CD4-positive, alpha-beta T cell treated with Interleukin-21 for 1 hour (primary cell): ENCODE measurements at places on chromosomes 5 and 9.

DNA sequence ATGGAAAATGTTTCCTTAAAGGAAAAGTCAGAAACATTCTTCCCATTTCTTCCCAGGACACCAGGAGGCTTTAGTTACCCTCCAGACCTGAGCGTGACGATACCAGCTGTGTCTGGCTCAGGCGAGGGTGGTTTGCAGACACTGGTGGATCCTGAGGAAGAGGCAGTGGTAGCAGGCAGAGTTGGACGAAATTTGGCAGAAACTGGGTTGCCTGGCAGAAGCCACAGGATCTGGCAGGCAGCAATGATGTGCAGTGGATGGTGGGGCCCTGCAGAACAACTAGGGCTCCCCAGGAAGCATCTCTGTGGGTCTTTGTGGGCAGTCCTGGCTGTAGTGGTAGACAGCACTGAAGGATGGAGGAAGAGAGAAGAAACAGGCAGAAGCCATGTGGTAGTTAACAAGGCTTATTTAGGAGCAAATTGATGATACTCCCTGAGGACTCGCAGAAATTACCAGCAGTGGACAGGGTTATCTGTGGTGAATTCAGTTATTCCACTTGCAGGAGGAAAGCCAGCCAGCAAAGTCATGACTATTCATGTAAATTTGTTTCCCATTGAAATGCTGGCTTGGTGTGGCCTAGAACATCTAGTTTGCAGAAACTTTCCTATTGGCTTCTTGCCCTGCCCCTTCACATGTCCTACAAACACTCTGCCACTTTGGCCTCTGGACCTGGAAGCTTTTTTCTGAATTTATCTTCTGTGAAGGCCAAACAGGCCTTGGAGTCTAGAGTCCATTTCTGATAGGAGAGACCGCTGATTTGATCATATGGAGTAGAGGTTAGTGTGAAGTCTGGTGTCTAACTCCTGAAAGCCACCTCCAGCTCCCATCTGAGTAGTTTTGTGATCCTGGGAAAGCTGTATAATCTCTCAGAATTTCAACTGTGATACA lies 212.0 kb downstream of the DMRT2 start:
- no peak for DNase-seq

- no peak for DNase-seq
These were observed 1215.9 kb downstream of the EFNA5 start for GRCh38 chr5:106454651-106455415.

DNA sequence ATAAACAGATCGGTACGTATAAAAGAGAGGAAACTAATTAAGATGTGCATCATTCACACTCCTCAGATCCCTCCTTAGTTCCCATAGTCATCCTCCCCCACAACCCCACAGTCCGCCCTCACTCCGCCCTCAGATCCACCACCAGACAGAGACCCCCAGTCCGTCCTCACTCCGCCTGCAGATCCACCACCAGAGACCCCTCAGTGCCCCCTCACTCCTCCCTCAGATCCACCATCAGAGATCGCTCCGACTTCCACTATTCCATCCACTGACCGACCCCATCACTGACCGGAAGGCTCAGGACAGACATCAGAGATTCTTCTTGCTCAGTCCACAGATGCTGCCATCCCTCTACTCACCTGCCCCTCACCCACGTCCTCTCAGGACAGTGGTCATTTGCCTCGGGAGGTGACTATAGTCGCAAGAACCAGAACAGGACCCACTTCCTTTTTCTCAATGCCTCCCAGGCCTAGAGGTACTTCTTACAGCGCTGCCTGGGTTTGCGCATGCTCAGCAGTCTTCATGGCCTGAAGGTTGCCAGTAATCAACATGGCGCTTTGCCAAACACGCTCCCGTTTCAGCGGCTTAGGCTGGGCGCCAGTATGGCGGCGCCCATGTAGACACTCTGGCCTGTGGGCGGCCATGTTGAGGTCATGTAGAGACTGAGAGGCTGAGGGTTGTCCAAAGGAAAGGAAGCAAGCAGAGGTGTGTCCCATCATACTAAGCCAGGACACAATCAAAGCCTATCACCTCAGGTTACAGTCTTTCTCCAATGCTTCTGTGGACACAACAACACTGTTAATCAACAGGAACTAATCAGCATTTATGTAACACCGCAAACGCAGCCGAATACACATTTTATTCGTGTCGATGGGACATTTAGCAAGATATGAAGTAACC lies at the start of gene ZNF484:
Gene ZNF484, minus strand, starts transcription at position 508 of the 900 bp plus-strand sequence. CDS start 3,009 bp downstream, outside the sequence.
- DNase-seq: peak; percentile 98

GRCh38 chr9:89383030-89383720 lies 64.9 kb downstream of the SECISBP2 start:
- no peak for DNase-seq

DNA sequence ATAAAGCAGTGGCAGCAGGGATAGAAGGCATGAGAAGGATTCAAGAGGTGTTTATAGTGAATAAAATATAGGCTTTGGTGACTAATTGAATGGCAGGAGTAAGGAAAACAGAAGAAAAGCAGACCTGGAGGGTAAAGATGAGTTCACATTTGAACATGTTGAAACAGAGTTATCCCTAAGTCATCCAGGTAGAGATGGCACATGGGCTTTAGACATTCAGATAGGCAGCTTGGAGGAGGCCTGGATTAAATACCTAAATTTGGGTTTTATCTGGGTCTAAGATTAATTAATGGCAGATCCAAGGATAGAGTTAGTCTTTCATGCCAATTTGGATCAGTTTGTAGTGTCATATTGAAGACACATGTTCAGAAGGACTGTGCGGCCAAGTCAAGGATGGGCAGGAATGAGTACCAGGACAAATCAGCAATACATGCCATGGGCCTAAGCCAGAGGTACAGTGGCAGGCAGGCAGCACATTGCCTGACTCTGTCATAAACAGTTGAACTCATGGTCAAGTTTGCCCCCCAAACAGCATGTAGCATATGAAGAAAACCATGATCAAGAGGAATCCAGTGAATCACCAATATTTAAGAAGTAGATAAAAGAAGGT lies 115.5 kb upstream of the SLC12A2 start:
- DNase-seq: no peak

GRCh38 chr5:177093082-177093712 lies 6.5 kb downstream of the FGFR4 start:
- no peak for DNase-seq

DNA sequence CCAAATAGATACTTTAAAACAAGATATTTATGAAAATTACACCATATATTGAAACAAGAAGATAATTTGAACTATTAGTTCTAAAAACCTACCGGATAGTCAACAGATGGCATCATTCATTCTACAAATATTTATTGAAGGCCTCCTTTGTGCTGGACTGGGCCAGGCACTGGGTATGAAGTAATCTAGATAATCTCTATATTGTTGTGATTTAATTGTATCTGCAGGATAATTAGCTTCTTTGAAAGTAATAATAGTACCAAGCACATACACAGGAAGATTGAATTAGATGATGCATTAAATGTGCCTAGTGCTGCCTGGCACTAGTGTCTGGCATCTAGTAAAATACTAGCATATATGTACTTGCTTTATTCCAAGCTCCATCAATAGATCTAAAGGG lies 735.2 kb upstream of the DMAC1 start:
- DNase-seq: no peak

GRCh38 chr5:43042176-43042625 lies 2.1 kb upstream of the ANXA2R start:
- DNase-seq: peak; percentile 92

DNA sequence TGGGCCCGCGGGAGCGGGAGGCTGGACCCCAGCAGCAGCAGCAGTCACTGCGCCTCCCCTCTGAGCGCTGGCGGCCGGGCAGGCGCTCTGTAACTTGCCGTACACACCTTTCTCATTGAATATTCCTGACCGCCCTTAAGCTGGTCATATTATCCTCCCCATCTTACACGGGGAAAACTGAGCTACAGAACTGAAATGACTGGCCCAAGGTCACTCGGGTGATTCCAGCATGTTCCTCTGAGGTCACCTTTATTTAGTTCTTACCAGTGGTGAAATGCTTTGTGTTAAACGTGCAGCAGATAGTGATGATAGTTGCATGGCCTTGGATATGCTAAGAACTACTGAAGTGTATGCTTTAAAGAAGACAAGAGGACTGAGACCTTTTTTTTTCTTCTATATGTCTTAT lies 607 bp downstream of the UQCRQ start:
- no peak for DNase-seq

- DNase-seq: no peak
These were observed 31.7 kb upstream of the BASP1 start for GRCh38 chr5:17185773-17186172.

DNA sequence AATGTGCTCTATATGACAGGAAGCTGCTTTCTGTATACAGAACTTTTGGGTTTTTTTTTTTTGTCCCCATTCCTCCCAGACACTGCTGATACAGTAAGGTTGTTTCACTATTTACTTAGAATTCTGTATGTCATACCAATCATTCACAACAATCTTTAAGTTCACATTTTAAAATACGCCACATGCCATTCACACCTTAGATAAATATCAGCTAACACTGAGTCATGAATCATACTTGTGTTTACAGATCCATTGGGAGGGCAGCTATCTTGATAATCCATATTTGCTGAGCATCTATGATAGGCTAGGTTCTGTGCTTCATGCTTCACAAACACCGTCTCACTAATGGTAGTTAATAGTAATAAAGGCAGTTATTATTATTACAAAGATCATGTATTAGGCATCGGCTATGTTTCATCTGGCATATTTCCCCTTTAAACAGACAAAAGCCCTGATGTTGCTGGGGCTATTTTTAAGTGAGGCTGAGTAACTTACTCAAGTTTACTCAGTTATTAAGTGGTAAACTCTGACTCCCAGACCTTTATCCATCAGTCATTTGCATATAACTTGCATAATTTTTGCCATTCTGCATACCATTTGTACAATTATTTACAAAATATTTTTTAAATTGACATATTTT lies 152.2 kb upstream of the HMHB1 start:
- DNase-seq: no peak

- no peak for DNase-seq
These were observed 1.1 kb downstream of the MAST4 start for GRCh38 chr5:66597183-66597757.

DNA sequence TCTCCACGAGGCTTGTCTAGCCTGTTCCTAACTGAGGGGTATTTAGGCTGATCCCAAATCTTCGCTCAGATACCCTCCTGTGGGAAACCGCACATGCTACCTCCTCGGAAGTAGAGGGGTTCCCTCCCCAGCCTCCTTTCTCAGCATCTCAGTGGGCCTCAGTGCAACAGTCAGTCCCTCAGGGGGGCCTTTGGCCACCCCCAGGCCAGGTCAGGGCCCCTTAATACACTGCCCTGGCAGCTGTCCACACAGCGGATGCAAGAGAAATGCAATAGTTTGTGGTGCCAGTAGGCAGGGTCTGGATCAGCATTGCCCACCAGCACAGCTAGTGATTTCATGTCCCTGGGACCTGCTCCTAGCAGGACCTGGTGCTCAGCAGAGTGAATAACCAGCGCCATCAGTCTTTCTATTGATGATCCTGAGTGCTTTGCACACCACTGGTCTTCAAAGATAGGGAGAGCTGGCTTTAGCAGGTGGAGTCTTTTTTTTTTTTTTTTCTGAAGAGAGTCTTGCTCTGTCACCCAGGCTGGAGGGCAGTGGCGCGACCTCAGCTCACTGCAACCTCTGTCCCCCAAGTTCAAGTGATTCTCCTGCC lies 7.5 kb downstream of the PLPP7 start:
- DNase-seq: no peak

DNA sequence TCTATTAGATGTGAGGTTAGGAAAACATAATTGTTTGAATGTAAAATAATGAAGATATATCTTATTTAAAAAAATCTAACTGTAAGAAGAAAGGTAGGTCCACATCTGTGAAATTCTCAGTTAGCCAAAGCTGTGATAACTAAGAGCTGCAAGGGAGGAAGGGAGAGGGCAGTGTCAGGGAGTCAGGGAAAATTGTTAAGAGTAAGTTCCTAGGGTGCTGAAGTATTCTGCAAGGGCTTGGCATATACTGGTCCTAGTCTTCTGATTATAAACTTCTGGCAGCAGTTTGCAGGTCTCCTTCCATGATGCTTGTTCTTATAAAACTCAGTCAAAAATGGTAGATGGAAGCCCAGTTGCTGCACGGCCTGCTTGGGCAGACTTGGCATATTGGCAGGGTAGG lies 233.2 kb downstream of the NMUR2 start:
- DNase-seq: no peak

DNA sequence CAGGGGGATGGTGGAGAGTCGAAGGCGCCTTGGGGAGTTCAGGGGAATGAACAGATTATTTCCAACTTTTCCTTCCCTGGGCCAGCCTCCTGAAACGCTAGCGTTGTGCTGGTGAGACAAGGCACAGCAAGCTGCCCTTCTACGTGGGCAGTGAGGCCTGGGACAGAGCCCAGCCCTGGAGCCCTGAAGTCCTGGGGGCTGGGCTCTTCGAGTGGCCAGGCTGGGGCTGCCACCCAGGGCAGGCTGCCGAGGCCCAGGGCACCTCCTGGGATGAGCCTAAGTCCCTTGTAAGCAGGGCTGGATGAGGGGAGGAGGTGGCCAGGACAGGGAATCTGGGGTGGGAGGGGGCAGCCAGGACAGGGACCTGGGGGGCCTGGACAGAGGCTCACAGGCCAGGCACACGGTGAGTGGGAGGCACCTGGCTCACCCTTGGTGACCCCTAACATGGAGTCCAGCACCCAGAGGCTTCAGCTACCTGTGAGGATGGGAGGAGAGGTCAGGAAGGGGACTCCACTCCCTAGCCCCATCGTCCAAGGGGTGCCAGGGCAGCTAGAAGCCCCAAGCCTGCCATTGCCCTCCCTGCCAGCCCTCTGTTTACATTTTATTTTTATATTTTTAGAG lies 1.3 kb upstream of the LCN12 start:
- DNase-seq: no peak

GRCh38 chr9:132842124-132843044 lies 35.7 kb downstream of the AK8 start:
- DNase-seq: no peak

- DNase-seq: no peak
These were observed 8.8 kb upstream of the GM2A start for GRCh38 chr5:151244206-151244605.

- no peak for DNase-seq
These were observed 740.3 kb upstream of the CDH6 start for GRCh38 chr5:30453168-30453567.

GRCh38 chr9:2260417-2261306 lies 245.5 kb downstream of the SMARCA2 start:
- no peak for DNase-seq

- no peak for DNase-seq
These were observed 3.1 kb downstream of the ISOC1 start for GRCh38 chr5:129097498-129098296.
